Activated naive CD4-positive, alpha-beta T cell treated with anti-CD3 and anti-CD28 coated beads, Interleukin-2, amount 50 U/mL, for 16 hours (primary cell): ENCODE measurements at places on chromosomes 2 and 18.

GRCh38 chr18:69265656-69266055 lies 135.0 kb upstream of the DOK6 start:
- no peak for DNase-seq

DNA sequence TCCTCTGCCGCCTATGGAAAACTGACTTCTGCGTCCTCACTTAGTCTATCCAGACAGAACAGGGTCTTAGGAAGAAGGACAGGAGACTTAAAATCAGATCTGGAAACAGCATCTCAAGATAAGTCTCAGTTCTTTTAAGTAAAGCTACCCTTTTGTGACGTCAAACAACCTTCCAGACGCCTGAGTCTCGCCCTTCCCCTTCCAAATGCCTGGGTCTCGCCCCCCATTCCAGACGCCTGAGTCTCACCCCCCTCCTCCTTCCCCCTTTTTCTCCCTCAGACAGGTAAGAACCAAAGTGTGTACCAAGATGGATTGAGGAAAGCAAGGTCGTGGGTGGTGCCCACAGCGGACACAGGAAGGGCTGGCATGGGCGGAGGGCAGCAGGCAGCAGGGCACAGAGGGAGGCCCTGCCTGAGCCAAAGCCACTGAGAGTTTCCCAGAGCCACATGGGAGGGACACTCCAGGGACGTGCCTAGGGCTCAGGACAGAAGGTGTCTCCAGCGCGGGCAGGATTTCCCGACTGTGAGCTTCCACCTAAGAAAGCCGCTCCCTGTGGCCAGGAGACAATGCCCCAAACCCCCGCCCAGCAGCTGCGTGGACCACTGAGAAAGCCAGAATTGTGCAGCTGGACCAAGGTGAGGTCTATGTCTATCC lies 51.3 kb downstream of the ANKMY1 start:
- no peak for DNase-seq

DNA sequence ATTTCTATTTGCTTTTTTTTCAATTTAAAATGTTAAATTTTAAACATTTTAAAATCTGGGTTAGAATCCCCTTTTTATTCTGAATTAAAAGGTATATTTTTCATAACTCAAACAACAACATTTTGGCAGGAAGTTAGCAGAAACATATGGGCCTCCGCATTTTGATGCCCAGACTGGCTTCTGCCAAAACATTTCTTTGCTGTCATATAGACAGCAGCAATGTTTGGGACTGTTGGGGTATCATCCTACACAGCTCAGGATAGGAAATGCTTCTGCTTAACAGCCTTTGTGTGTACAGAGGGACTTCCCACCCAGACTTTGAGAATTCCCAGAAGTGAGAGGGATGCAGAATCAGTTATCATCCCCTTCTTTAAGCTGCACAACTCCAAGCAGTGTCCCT lies 155.4 kb upstream of the PARD3B start:
- DNase-seq: no peak

DNA sequence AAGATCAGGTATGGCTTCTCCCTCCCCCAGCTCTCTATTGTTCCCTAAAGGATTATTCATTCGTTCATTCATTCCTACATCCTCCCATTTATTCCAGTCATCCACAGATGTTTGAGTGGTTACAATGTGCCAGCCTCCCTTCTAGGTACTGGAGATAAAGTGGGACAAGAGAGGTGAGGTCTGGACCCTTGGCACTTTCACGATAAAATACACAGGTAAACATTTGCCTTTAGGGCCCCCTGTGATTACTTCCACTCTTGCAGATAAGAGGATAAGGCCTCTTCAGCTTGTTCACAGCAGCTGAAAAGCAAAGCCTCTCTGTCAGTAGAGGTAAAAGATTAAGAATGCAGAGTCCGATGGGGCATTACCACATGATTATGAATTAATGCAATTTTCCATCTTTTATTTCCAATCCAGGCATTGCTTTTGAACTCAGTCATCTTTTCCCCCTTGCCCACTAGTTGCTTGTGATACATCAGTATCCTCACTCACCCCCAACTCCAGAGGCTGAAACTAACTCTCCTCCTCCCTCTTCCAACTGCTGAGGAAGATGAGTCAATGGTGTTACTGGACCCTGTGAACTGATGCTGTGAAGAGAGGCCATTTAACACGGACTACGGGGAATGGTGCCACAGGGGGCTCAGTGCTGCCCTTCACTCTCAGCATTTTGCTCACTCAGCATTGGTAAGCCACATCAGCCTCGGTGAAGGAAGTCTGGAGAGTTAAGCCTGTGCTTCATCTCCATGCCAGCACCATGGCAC lies 1.1 kb upstream of the DPP4 start:
- DNase-seq: no peak

DNA sequence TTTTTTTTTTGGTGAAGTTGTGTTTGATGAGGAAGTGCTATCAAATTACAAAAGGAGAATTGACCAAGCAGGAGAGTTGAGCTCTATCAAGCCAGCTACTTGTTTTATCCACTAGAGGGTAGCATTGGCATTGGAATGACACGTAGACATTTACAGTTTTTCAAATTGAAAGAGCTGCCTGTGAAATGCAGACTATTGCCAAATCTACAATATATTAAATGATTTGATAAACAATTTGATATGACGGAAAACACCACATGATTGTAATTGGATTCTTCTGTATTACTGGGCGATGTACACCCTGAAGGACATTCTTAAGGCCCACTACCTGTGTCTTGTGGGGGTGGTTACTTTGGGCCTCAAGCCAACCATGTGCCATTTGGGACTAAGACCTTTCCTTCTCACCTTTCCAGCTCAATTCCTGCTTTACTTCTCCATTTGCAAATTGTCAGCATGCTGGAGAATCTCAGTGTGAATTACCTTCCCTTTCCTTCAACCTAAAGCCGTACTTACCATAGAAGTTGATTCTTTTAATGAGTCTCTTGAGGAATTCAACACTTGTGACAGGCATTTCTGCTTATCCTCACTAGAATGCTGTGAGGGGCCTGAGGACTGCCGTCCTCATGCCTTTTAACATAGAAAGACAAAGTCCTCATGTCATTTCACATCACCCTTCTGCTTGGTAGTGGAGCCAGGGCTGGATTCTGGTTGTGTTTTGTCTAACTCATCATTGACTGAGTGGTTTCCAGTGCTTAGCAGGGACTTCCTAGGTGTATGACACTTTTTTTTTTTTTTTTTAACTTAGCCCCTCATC lies 134.8 kb upstream of the THUMPD2 start:
- no peak for DNase-seq

DNA sequence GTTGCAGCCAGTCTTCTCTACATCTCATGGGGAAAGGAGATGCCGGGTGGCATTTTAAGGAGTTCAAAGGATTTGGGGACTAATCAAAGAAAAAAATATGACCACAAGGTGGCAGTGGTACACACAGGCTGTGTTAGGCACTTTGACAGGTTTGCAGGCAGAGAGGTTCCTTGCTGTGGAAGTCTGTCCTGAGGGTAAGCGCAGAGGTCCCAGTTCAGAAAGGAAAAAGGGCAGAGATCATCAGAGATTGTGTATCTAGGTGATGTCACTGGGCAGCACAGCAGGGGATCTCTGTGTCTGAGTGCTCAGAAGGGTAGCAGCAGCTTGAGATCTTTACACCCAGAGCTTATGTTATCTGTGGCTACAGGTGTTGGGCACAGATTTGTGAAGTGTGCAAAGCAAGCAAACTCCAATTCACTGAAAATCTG lies 231.4 kb downstream of the LRRTM1 start:
- DNase-seq: no peak

DNA sequence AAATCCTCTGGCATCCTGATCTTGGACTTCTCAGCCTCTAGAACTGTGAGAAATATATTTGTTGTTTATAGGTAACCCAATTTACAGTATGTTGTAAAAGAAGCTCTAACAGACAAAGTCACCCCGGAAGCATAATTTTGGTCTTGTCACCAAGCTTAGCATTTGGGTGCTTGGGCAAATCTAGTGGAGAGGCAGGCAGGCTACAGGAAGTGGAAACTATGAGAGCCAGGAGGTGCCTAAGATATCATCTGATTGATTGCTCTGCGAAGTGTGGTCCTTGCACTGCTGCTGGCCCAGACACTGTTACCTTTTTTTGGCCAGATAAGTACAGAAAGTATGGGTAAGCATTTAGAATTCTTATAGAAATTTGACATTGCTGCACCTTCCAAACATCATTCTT lies 102.9 kb downstream of the CDC42EP3 start:
- DNase-seq: no peak

DNA sequence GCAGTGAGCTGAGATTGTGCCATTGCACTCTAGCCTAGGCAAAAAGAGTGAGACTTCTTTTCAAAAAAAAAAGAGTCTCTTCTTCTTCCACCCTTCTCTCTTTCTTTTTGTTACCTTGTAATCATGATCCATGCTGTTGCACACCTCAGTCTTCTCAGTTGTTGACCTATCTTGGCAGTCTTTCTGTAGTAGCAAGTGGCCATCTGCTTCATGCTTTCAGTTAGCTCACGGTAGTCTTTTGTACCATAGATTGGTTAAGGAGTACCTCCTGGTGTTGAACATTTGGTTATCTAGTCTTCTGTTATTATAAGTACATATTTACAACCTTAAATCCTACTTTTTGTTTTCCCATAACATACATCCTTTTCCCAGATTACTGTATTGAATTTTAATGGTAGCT lies 3.1 kb downstream of the GORASP2 start:
- no peak for DNase-seq

GRCh38 chr2:111176388-111176787 lies 55.7 kb downstream of the BCL2L11 start:
- DNase-seq: no peak

- DNase-seq: no peak
Measured at GRCh38 chr2:28325567-28326468, 66.8 kb upstream of the FOSL2 start.

DNA sequence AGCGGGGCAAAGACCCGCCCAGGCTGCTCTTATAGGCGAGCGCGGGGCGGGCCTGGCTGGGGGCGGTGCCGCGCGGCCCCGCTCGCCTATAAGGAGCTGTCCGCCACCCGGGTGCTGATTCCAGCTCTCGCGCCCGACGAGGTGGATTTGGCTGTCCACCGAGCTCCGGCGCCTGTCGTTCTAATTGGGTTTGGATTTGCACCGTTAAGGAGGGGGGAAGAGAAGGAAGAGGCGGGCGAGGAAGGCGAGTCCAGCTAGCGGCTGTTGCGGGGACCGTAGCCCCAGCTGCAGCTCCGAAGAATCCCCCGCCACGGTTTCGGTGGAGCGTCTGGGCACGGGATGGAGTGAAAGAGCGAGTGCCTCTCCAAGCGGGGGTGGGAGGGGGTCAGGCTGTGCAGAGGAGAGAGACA lies at the start of gene CNTNAP5:
TSS of gene CNTNAP5 (plus strand) at position 117 of the 410 bp plus-strand sequence. CDS start 364 bp downstream, outside the sequence.
- no peak for DNase-seq

GRCh38 chr2:52844701-52845423 lies 922.7 kb upstream of the CHAC2 start:
- DNase-seq: no peak

GRCh38 chr2:134253804-134254203 lies at the start of gene MGAT5:
TSS of gene MGAT5 (plus strand) at chr2:134254072. CDS start at chr2:134254404, 332 bp downstream.
- DNase-seq: no peak

GRCh38 chr2:64115808-64116598 lies 28.2 kb downstream of the PELI1 start:
- no peak for DNase-seq

- DNase-seq: no peak
Measured at GRCh38 chr2:150389447-150389846, 98.0 kb downstream of the RND3 start.

GRCh38 chr2:240191001-240191400 lies 50.5 kb upstream of the OTOS start:
- no peak for DNase-seq

- no peak for DNase-seq
Measured at GRCh38 chr2:98472132-98472650, 27.5 kb downstream of the INPP4A start.

DNA sequence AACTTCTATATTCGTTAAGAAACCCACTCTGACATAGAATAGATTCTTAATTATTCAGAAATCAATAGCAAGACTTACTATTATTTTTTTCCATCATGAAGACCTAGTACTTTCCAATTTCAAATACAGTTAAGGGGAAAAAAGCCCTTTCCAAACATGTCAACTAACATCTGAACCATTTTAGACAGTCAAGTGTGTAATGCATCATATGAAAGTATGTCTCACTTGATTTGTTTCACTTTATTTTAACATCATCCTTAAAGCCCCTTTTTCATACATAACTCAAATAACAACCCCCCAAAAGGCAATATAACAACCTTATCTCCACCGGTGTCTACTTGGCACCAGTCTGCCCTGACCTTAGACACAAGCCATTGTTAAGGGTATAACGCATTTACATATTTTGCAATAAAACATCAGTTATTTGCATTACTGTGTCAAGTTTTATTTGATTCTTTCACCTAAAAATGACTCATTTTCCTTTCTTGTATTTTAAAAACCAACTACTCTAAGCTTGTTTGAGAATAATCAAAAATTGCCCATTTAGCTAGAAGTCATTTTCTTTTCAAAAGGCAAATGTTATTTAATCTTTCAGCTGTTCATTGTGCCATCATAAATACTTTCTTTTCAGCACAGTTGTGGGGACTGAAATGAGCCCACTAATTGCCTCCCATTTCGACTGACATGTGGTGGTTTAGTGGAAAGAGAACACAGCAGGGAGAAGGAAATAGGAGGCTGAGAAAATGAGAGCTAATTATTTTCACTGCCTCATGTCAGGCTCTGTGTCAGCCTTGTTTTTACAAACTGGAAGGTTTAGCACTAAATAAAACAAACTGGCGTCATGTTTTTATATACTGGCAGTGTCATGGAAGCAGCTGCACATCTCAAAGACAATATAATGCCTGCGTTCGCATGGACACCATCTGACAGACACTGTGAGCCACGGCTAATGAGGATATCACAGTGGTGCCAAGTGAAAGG lies 104.7 kb upstream of the CDCA7 start:
- no peak for DNase-seq

DNA sequence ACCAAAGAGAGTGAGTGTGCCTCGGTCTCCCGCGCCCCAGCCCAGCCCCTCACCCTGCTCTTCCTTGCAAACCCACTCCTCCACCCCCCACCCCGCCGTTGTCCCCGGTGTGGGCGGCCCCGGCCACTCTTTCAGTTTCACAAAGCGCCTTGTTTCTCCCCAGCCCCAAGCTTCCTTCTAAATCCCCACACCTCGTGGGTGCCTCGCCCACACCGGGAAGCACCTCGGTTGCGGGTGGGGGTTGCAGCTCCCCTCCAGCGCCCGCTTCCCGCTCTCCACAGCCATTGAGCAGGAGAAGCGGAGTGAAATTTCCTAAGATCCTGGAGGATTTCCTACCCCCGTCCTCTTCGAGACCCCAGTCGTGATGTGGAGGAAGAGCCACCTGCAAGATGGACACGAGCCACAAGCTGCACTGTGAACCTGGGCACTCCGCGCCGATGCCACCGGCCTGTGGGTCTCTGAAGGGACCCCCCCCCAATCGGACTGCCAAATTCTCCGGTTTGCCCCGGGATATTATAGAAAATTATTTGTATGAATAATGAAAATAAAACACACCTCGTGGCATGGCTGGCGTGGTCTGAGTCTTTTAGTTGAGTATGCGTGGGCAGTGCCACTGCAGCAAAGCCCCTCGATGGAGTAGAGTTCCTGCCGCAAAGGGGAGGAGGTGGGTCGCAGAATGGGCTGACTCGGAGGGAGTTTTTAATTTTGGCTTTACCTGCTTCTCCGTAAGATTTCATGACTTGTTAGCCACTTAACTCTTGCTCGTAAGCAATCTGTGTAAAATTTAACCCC lies 848 bp downstream of the TMSB10 start:
- DNase-seq: peak; percentile 56

GRCh38 chr2:120203251-120204021 lies 19.8 kb downstream of the TMEM185B start:
- DNase-seq: no peak

- DNase-seq: no peak
Measured at GRCh38 chr2:10246831-10247230, 55.9 kb upstream of the HPCAL1 start.

- no peak for DNase-seq
Measured at GRCh38 chr2:53475321-53475720, 292.3 kb upstream of the CHAC2 start.
